ENCODE measurements at places on chromosomes 12 and 14.

GRCh38 chr12:90030726-90031125 is 322.1 kb upstream of the ATP2B1 start:
- DNase-seq = no peak

- no peak for DNase-seq
These were observed 13.7 kb upstream of the DYNC1H1 start for GRCh38 chr14:101950516-101951215.

GRCh38 chr14:104143521-104144452 is 5.4 kb downstream of the KIF26A start:
- DNase-seq = no peak

DNA sequence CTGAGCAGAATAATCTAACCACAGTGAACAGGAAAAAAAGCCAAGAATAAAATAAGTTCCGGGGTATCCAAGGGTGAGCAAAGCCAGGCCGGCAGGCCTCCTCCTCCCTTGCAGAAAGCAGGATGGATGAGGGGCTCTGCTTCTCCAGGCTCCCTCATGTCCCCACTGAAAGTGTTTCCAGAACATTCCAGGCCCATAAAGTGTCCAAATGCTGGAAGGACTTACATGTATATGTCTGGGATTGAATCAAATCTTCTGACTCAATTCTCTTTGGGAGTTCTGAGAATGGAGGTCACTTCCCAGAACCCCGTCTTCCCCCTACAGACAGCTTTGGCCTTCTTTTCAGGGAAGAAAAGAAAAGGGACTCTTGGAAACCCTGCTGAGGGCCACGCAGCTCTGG is 25.0 kb upstream of the BDKRB1 start:
- DNase-seq = no peak

GRCh38 chr12:53099071-53099882 is 1.8 kb downstream of the IGFBP6 start:
- peak; percentile 97 for DNase-seq

- DNase-seq = no peak
These were observed 22.5 kb downstream of the SLC35E3 start for GRCh38 chr12:68768431-68768939.

- no peak for DNase-seq
These were observed 22.0 kb upstream of the SNRPF start for GRCh38 chr12:95836630-95837239.

DNA sequence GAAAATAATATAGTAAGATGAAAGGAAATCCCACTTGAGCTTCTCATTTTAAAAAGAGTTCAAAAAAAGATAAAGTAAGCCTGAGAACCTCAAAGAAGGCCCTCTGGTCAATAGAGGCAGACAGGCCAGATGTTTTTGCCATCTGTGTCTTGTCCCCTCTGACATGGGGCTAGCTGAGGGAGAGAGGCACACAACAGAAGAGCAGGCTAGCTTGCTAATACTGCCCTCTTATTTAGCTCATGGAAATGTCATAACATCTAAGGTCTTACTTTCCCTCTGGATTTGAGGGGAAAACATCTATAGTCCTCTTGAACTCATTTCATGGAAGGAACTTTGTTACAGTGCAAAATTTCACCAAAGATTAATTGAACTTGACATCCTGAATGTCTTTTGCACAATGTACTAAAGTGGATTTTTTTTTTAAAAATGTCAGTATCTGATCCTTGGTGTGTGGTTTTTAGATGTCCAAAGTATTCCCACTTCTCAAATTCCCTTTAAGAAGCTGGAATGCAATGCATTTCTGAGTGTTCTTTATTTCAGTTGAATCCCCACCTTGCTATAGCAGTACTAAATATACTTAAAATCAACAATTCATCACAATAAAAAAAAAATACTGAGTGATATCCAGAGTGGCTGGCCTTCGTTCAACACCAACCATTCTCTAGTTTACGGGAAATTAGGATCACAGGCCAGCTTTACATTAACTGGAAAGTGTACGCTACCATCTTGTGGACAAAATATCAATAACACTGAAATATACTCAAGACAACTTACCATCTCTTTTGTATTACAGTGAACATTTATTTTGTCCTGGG is 176.7 kb downstream of the PAH start:
- peak; percentile 20 for DNase-seq

DNA sequence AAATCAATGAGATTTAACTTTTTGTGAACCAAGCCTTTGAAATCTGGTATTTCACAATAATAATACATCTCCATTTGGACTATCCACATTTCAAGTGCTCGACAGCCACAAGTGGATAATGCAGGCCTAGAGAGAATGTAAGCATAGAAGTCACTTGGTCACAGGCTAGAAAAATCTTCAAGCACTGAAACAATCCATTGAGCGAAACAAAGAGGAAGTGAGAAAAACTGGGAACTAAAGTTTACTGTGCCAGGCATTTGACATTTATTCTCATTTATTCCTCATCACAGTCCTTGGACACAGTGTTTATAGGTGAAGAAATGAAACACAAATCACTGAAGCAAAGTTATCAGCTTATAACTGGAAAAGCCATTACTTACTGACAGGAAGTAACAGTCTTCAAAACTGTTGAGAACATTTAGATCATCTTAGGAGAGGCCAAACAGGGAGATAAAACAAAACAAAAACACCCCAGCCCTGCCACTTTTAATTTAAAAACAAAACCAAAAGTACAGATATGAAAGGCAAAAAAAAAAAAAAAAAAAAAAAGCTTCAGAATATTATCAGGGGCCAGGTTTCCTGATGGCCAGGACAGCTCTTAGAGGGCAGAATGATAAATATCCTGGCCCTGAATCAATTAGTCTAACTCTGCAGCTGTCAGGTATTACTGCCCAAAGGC is 29.2 kb downstream of the GNS start:
- DNase-seq = no peak

DNA sequence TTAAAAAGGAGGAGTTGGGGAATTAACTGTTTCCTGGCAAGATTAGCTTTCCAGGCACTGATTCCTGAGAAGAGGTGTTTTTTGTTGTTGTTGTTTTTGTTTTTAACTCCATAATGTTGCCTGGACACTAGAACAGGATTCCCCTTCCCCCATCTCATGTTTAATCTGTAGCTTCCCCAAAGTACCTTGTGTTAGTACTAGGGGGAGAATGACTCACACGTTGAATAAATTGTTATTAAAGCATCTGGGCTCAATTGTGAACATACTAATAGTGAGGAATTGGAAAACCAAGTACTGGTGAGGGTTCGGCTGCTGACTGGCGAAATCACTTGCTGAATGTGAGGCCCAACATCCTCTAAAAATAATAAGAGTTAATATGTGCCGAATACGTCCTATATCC is 1.3 kb upstream of the GNG2 start:
- DNase-seq = no peak

GRCh38 chr12:77949943-77950342 is 119.2 kb downstream of the NAV3 start:
- DNase-seq = no peak

- DNase-seq = no peak
These were observed at the start of gene SLC38A4 for GRCh38 chr12:46825591-46826414. Gene SLC38A4, minus strand, starts transcription at chr12:46825997. Its CDS starts 32,926 bp downstream, at chr12:46793071.

GRCh38 chr12:26630546-26631027 is 202.4 kb downstream of the ITPR2 start:
- peak; percentile 90 for DNase-seq

DNA sequence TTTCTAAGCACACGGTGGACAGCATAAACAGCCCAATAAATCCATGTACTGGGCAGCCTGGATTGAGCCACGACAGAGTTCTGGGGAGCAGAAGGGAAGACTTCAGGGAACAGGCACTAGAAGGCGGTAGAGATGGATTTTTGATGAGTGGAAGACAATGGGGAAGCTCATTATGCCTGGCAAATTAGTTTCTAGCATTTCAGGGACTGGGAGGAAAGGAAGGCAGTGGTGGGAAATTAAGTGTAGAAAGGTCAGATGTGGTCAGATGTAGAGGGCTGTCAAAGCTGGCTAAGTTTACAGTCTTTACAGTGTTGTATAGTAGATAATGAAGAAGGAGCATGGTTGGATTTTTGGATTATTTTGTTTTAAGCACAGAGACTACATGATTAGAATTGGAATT is 9.2 kb downstream of the EGLN3 start:
- DNase-seq = no peak

DNA sequence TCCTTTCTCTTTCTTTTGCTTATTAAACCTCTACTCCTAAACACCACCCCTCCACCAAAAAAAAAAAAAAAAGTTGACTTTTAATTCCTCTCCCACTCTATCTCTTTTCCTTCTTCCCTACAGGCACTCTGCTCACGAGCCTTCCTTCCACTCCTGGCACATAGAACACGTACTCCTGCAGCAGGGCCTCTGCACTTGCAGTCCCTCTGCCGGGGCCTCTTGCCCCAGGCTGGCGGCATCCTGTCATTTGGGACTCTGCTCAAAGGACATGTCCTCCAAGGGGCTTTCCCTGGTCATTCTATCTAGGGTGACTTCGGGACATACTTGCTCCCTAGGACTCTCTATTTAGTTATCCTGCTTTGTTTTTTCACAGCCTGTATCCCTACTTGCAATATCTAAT is 7.7 kb downstream of the FOS start:
- no peak for DNase-seq

DNA sequence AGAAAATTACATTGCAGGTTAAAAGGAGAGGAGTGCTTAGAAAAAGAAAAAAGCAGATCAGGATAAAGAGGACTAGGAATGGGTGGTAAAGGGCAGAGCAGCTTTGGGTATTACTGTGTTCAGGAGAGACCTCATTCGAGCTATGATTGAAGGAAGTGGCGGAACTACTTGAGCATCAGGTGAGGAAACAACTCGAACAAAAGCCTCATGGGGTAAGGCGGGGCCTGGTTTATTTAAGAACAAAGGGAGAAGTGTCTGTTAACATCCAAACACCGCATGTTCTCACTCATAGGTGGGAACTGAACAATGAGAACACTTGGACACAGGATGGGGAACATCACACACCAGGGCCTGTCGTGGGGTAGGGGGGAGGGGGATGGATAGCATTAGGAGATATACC is 444.6 kb upstream of the CCDC196 start:
- no peak for DNase-seq

GRCh38 chr12:131929581-131930456 is 743 bp downstream of the PUS1 start:
- DNase-seq = peak; percentile 18

DNA sequence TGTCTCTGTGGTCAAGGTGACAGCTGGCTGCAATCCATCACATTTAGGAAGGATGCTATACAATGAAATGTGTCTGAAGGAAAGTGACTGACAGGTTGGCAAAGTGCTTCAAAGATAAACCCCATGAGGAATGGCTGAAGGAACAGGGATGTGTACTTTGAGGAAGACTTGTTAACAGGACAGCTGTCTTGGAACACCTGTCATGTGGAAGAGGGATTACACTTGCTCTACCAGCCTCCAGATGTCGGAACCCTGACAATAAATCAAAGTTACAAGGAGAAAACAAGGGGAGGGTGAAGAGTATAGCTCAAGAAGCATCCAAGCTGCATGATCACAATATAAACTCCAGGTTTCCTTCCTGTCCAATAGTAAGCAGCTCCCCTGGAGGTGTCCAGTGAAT is 147.8 kb upstream of the TMCC3 start:
- no peak for DNase-seq

DNA sequence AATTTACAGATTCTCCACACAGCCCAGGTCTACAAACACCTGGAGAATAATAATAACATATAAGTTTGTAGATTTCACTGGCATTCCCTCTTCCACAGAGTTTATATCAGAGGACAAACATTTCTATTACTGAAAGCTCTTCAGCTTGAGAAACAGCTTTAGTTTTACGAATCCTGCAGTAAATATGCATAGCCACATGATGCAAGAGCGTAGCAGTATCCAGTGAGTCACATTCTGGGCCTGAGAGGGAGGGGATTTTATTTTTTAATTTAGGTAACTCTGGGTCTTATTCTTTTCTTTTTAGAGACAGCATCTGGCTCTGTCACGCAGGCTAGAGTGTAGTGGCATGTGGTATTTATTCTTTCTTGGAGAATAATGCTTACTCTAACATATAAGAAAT is 1002.8 kb downstream of the TRHDE start:
- DNase-seq = no peak

DNA sequence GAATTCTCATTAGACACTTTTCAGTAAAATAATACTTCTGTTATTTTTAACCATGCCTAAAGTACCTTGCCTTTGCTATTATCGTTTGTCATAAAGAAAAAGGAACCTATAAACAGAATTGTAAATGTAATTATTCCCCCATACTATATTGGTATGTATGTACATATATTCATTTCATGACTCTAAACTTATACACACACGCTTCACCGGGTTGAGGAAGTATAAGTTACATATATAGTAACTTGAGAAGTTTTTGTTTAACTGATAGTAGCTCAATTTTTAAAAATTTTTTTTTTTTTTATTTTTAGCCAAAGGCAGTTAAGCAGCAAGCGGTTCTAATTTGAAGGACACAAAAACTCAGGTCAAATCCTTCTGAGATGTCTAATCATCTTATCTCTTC is 107.6 kb downstream of the PLEKHG7 start:
- DNase-seq = no peak

DNA sequence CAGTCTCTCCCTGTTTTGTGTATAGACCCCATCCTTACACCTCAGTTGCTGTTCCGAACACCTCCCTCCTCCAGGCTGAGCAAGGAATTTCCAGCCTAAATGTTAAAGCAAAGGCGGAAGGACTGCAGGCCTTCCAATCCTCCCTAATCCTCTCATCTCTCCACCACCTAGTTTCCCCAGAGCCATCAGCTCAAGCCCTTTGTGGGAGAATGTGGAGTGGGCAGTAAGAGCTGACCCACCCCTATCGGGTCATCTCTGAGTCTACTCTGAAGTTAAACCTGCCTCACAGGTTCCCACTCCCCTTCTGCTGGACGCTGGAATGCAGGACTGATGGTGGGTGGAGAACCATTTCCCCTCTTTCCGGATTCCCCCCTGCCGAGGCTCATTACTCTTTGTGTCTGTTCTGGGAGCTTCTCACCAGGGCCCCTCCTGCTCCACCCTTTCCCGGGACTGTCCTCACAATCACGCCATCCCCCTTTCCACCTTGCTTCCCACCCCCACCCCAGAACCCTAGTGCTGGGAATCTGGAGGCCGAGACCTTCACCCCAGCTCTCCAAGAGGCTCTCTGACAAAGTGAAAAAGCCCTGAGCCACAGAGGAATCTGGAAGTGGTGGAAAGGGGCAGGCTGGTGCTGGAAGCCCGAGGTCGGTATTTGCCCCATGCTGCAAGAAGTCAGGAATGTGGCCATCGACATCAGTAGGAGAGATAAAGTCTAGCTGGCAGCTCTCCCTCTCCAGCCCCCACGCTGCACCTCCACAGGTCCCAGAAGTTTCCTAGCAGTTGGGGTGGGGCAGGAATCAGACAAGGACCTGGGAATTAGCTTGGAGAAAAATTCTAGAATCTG is 3.3 kb upstream of the KRT18 start:
- DNase-seq = peak; percentile 61

DNA sequence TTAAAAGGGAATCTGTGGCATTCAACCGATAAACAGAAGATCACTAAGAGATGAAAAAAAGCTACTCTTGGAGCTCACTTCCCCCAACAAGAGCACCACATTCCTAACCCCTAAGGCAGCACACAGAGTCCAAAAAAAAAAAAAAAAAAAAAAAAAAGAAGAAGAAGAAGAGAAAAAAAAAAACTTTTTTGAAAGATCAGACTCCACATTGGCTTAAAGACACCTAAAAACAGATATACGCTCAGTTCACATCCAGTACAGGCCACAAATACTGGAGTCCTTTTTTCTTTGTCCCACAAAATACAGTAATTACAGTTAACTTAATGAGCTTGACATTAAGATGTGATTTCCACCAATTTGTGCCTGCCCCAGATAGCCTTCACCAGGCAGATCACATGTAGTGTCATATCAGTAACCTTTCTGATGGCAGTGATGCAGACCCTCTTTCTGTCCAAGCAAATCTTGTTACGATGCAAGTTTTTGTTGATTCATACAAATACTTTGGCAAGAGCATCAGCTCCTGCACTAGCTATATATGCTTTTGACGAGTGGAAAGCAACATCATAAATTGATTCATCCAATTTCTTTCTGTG is 20.7 kb downstream of the COCH start:
- no peak for DNase-seq
